ENCODE measurements at places on chromosomes 12 and 14.

GRCh38 chr14:74572726-74573301 lies 39.2 kb downstream of the LTBP2 start:
- no peak for DNase-seq

- DNase-seq, result no peak
Measured at GRCh38 chr14:95697764-95698163, 11.5 kb downstream of the TCL1B start.

- DNase-seq, result no peak
Measured at GRCh38 chr12:11761869-11762567, 112.5 kb downstream of the ETV6 start.

DNA sequence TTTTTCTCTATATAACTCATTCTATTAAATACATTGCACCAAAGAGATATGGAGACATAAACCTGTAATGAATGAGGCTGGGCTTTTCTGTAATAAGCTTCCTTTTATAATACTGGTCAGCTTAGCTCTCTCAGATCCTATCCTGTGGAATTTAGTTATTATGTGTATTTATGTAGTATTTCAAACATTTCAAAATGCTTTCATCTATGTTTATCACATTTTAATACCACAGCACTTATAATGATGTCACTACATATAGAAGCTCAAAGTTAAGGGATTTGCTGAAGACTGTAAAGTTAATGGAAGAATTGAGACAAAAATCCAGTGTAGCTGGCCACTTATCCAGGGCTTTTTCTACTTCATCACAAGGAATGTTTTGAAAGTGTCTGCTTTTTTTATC lies 11.4 kb downstream of the ANG start:
- DNase-seq, result no peak

DNA sequence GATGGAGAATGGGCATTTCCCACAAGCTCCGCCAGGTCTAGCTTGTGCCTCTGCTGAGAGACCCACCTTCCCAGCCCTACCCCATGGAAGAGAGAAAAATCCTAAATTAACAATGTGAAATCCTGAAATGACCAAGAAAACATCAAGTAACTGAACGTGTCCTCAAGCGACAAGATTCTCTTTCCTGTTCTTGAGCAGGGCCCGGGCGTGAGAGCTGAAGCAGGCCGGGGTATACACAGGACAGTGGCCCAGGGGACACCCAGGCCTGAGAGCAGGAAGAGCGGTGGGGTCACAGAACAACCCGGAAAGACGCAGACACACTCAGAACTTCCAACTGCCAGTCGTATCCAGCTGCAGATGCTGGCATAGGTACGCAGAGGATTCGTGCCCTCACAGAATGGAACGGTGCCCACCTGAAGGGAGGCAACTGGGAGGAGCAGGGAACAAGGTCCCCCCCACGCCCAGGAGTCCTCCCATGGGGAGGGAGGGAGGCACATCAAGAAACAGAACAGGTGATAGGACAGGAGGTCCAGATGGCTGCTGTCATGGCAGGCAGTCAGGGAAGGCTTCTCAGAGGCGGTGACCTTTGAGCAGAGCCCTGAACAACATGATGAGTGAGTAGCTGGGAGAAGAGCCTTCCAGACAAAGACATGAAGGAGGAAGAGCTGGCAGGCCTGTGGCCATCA lies 9.1 kb downstream of the RIMBP2 start:
- no peak for DNase-seq

Measured in activated T-helper 1 cell treated with anti-CD3 and anti-CD28 coated beads, Interleukin-2, amount 50 U/mL, for 16 hours (primary cell).